Stimulated activated CD8-positive, alpha-beta memory T cell treated with anti-CD3 and anti-CD28 coated beads, Interleukin-7, amount 100 ng/mL, for 1 hour (primary cell): ENCODE measurements at places on chromosomes 11 and 22.
A peak's percentile ranks its signal among the peaks of the same experiment; 100 is the strongest.

GRCh38 chr11:32852207-32852606 lies 22.5 kb downstream of the PRRG4 start:
- DNase-seq, result no peak

DNA sequence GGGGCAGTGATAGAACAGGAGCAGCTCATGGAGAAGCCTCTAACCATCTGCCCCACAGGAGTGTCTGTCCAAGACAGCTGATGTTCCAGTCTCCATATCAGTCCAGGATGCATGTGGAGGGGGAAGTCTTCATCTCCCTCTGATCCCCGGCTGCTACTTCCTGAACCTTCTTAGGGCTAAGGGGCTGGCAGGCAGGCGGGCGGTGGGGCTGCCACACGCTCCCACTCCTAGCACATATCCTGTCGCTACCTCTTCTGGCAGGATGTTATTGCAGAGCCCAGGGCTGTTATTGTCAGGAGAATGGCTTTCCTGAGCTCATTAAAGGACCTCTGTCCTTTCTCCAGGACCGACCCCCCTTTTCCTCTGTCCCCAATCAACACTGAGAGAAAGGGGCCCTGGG lies 25.4 kb downstream of the LRRC55 start:
- DNase-seq, result no peak

DNA sequence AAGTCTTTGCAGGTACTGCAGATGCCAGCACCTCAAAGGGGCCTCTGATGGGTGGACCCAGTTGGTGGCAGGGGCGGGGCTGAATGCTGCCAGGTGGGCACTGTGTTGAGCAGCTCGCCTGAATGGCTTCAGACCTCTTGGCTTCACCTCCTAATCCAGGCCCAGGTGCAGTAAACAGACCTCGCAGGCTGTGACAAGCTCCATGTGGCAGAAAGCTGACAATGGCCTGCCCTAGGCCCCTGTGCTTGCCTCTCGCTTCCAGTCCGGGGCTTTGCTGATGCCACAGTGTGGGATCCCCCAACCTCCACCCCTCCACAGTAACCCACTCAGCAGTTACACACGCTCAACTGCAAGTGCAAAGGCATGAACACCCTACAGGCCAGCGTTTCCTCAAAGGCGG lies 9.4 kb downstream of the IGLL1 start:
- no peak for DNase-seq

DNA sequence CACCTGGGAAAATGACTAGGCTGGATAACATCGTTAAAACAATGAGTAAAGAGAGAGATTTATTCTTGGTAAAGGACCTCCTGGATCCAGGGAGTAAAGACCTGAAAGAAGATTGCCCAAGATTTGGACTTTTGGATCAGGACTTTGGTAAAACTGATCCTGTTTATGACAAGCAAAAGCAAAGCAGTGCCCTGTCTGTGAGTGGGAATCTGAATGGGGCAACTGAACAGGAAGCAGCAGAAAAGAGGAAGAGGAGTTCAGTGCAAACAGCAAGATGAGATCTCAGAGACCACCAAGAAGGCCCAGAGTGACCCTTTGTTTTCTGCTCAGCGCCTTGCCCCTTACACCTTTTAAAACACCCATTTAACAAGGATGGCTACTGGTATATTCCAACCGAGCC lies 122.0 kb downstream of the VPREB1 start:
- DNase-seq, result no peak

DNA sequence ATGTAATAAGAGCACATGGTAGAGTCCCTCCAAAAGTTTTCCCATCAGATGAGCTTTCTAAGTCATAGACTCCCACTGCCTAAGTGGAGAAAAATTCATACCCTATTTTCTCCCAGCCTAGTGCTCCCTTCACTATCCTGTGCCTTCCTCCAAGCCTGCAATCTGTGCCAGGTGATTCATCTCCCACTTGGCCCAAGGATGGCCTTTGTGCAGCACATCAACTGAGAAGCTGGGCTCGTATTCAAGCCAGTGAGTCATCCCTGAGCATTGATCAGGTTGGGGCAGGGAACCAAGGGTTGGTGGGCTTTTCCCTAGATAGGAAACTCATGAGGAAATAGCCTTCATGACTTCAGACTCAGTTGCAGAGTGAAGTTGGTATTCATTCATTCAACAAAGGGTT lies 64.6 kb downstream of the PANX1 start:
- DNase-seq, result no peak

DNA sequence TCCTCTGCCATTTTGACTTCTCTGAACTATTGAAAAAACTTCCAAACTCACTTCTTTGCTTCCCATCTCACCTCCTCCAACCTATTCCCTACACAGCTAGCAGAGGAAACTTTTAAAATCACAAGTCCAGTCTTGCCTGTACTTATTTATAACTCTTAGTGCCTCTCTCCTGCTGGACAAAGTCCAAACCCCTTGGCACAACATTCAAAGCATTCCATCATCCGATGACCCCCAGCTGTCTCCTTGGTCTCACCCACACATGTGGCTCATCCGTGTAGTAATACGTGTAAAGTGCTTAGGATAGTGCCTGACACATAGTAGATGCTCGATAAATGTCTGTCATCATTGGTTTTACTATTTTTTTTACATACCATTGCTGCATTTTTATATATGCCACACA lies 101.4 kb downstream of the PARVA start:
- DNase-seq, result no peak

GRCh38 chr11:69413015-69413801 lies 68.3 kb upstream of the LINC01488 start:
- no peak for DNase-seq

DNA sequence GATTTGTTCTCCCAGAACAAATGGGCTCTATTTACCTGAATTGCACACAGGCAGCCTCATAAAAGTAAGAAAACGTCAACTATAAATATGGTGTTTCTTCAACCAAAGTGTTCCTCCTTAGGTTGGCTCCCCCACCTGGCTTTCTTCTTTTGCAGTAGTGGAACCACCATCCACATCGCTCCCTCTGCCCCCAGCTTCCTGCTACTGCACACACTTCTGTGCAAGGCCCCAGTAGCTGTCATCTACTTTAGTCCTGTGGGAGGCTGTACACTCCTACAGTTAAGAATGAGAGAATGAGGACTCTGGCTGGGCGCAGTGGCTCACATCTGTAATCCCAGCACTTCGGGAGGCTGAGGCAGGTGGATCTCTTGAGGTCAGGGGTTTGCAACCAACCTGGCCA lies 89.5 kb downstream of the BMAL1 start:
- no peak for DNase-seq

DNA sequence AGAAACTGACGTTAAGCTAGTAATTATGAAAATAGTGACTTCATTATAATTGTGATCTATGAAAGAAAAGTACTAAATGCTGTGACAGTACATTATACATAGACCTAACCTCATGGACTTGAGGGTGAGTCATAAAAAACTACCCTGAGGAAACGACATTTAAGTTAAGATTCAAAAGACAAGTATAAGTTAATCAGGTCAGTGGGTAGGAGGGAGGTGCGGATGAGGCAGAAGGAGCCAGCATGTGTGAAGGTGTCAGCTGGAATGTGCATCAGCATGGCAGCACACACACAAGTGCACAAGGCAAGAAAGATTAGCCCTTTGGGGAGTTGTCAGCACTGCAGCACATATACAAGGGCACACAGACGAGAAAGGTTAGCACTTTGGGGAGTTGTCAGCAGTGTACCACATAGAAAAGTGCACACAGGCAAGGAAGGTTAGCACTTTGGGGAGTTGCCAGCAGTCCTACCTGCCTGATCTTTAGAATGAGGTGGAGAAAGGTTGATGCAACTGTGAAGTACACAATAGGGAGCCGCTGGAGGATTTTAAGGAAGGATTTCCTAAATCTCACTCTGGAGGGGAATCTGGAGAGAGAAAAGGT lies 31.6 kb upstream of the CAVIN3 start:
- DNase-seq, result no peak

GRCh38 chr11:131694526-131695424 lies 324.4 kb downstream of the NTM start:
- DNase-seq, result peak; percentile 16

DNA sequence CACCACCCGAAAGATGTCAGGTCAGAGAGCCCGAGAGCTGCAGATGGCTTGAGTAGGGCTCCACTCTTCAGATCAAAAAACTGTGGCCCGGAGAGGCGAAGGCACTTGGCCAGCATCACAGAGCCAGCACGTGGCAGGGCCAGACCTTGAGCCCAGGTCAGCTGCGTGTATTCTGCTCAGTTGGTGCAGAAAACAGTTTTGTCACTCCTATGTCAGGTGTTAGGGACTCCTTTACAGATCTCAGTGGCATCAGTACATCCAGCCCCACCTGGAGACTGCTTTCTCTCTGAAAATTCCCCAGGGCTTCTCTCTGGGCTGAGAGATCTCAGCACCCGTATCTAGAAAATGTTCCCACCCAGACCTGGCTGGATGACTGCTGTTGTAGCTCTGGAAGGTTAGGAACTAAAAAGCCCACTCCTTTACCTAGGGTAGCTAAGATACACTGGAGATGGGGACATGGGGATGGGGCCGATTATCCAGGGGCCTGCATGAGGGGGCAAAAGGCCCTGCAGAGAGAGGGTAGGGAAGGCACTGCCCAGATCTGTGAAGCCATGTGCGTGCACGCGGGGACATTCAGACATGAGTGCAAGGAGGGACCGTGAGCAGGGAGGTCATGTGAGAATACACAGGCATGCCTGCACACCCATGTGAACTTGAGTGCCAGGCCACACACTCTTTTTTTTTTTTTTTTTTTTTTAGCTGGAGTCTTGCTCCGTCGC lies 3.4 kb downstream of the APOA1 start:
- DNase-seq, result no peak

DNA sequence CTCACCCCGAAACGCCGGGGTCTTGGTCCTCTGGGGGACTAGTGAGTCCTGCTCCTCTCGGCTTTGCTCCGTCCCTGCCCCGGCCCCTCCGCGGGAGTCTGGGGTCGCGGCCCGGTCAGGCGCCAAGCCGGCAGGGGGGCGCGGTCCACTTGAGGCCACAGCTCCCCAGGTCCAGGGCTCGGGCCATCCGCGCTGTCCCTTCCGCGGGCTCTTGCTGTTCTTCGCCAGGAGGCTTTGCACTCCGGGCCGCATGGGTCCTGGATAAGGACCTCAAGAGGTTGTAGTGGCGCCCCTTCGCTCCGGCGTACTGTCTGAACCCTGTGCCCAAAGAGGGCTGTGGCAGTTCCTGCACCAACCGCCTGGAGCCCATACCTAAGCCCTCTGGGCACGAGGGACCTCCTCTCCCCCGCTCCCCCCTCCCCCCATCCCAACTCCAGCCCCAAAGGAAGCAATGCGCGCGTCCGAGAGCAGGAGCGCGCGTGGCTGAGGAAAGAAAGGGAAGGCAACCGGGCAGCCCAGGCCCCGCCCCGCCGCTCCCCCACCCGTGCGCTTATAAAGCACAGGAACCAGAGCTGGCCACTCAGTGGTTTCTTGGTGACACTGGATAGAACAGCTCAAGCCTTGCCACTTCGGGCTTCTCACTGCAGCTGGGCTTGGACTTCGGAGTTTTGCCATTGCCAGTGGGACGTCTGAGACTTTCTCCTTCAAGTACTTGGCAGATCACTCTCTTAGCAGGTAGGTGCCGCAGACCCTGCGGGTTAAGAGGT lies at the start of gene ADM:
TSS of gene ADM (plus strand) at position 579 of the 767 bp plus-strand sequence. CDS start 628 bp downstream, outside the sequence.
- DNase-seq, result no peak

GRCh38 chr11:94895971-94896370 lies 77.4 kb downstream of the CWC15 start:
- no peak for DNase-seq

DNA sequence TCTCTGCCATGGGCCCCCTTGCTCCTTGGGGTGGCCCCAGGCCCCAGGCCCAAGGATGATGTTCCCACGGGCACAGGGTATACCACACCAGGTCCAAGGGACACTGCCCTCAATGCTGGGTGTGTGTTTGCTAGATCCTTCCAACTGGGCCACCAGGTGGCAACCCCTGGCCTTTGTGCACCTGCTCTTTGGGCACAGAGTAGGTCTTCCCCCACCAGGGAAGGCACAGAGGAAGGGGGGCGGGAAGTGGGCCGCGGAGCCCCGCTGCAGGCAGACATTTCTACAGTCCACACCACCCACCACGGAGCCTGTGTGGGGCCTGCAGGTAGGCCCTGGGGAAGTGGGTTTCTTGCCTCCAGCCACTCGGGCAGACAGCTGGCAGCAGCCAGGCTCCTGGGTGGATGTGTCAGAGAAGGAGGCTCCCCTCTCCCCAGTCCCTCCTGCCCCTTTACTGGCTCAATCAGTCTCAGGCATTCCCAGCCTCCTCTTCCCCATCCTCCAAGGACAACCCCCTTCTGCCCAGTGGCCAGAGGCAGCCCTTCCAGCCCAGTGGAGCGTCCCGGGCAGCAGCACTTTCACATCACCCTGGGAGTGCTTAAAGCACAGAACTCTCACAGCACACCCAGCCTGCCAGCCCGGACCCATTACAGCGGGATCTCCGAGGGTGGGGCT lies 21.6 kb downstream of the MAFF start:
- DNase-seq, result no peak

DNA sequence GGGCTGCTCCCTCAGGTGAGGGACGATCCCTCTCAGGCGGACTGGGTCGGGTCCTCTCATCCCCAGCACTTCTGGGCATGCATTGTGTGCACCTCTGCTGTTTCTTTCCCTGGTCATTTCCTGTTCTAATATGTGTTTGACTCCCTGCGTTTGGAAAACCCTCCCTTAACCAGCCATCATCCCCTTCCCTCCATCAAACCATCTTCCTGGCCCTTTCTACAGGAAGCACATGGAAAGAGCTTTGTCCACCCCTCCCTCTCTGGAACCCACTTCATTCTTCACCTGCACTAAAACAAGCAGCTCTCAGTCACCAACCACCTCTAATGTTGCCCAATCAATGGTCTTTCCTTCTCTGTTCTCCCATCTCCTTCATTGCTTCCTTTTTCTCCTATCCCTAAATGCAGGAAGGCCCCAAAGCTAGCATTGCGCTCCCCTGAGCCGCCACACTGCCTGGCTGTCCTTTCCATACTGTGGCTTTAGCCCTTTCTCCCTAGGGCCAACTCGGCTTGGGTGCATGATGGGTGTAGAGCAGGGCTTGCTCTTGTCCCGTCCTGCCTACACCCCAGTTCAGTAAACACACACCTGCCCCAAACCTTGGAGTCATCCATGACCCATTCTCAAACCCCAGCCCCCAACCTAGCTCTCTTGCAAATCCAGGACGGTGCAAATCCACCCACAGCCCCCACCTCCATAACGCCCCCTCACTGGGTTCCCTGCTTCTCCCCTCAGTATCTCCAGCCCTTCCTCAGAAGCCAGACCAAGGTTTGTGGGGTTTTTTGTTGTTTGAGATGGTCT lies 5.4 kb upstream of the GAS2L1 start:
- no peak for DNase-seq

GRCh38 chr11:9269492-9270013 lies 4.4 kb upstream of the DENND5A start:
- DNase-seq, result no peak

- no peak for DNase-seq
Measured at GRCh38 chr11:135031205-135031989, 619.4 kb upstream of the B3GAT1 start.

GRCh38 chr11:68680541-68681231 lies 3.7 kb upstream of the GAL start:
- DNase-seq, result no peak
